ENCODE measurements at places on chromosomes 12 and 14.

DNA sequence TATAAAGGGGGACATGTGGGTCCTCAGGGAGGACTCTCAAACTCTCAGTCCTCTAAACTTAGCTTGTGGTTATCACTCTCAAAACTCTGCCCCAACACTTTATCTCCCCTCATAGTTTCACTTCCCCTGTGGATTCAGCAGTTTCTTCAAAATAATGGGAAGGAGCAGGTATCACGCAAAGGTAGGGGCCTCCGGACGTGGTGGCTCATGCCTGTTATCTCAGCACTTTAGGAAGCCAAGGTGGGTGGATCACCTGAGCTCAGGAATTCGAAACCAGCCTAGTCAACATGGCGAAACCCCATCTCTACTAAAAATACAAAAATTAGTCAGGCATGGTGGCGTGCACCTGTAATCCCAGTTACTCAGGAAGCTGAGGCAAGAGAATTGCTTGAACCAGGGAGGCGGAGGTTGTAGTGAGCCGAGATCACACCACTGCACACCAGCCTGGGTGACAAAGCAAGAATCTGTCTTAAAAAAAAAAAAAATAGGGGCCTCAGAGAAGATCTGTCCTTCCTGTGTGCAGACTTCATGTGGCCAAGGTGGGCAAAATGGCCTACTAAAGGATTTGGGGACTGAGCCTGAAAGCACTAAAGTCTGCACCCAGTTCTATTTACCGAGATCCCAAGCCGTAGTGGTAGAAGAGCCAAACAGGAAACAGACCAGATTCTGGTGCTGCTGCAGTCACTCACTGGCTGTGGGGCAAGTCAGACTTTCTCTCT lies 6.4 kb downstream of the ITGB7 start:
- no peak for DNase-seq

GRCh38 chr12:24909667-24910066 lies 39.2 kb downstream of the BCAT1 start:
- peak; percentile 89 for DNase-seq

DNA sequence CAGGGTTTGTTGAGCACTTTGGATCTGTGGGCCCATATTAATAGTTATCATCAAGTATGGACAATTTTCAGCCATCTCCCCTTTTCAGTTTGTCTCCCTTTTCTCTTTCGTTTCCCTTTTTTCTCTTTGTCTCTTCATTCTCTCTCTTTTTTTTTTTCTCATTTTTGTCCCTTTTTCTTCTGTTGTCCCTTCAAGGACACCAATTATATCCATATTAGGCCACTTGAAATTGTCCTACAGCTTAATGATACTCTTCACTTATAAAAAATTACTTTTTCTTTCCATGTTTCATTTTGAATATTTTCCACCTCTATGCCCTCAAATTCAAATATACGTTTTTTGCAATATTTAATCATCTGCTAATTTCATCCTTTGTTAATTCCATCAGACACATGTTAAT lies 53.3 kb downstream of the MAP4K5 start:
- no peak for DNase-seq

DNA sequence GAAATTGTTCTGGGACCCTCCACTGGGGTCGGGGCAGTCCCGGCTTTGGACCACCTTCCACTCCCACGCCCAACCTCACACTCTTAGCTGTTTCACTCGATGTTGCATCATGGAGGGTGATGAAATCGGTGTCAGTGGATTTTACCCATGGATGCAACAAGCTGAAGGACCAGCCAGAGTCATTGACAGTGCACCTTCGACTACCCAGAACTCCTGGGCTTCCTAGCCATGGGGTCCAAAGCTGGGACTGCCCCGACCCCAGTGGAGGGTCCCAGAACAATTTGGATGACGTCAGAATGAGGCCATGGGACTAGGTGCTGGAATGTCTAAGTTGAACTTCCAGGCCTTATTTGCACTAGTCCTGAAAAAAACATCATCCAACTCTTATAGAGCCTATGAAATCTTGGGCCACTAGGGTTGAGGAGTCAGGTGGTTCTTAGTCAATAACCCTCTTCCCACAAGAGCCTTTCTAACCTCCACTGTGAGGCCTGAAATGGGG lies 882 bp upstream of the IL23A start:
- DNase-seq: no peak

- no peak for DNase-seq
These were observed 85.4 kb downstream of the STXBP6 start for GRCh38 chr14:24964591-24964990.

- peak; percentile 100 for DNase-seq
These were observed at the start of gene CHD8 for GRCh38 chr14:21455912-21456667. Gene CHD8, minus strand, starts transcription at chr14:21456123. Its CDS starts 24,480 bp downstream, at chr14:21431643.

GRCh38 chr12:87127272-87127671 lies 871.1 kb upstream of the MGAT4C start:
- no peak for DNase-seq

- DNase-seq: no peak
These were observed 9.9 kb upstream of the GOLGA3 start for GRCh38 chr12:132838410-132839080.

GRCh38 chr14:64719601-64720000 lies 15.4 kb downstream of the PLEKHG3 start:
- DNase-seq: no peak

- DNase-seq: no peak
These were observed 16.7 kb upstream of the TMEM106C start for GRCh38 chr12:47946413-47947323.

DNA sequence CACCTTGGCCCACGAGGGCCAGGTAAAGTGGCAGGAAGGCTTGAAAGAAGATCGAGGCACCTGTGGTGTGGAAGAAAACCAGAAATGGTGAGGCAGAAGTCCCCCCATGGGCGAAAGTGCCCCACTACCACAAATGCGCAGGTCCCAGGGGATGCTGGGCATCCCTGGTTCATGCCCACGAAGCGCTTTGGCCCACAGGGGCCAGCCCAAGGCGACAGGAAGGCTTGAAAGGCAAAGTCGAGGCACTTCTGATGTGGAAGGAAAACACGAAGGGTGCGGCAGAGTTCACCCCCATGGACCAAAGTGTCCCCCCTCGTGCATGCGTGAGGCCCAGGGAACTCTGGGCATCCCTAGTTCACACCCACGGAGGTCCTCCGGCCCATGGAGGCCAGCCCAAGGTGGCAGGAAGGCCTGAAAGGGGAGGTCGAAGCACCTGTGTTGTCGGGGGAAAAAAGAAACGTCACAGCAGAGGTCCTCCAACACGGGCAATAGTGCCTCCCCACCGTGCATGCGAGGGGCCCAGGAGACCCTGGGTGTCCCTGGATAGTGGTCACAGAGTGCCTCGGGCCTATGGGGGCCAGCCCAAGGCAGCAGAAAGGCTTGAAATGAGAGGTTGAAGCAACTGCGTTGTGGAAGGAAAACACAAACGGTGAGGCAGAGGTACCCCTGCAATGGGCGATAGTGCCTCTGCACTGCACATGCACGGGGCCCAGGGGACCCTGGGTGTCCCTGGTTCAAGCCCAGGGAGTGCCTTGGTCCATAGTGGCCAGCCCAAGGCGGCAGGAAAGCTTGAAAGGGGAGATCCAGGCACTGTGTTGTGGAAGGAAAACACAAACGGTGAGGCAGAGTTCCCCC lies 373.9 kb downstream of the ALG10 start:
- no peak for DNase-seq

GRCh38 chr14:77964586-77964985 lies 164.7 kb downstream of the ADCK1 start:
- DNase-seq: no peak

GRCh38 chr14:71395151-71395604 lies 487.9 kb downstream of the PCNX1 start:
- no peak for DNase-seq

DNA sequence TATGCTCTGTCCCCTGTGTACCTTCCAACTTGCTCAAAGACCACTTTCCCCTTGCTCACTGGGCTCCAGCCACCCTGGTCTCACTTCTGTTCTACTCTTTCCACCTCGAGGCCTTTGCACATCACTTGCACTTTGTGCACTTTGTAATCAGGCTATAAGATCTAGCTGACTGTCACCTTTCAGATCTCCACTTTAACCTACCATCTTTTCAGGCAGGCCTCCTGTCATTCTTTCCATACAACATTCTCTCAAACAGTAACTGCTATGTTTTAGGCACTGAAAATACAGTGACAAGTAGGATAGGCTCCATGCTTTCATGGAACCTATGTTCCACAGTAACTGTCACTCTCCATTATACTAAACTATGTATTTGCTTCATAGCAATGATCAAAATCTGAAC lies 14.0 kb downstream of the CPM start:
- DNase-seq: no peak

DNA sequence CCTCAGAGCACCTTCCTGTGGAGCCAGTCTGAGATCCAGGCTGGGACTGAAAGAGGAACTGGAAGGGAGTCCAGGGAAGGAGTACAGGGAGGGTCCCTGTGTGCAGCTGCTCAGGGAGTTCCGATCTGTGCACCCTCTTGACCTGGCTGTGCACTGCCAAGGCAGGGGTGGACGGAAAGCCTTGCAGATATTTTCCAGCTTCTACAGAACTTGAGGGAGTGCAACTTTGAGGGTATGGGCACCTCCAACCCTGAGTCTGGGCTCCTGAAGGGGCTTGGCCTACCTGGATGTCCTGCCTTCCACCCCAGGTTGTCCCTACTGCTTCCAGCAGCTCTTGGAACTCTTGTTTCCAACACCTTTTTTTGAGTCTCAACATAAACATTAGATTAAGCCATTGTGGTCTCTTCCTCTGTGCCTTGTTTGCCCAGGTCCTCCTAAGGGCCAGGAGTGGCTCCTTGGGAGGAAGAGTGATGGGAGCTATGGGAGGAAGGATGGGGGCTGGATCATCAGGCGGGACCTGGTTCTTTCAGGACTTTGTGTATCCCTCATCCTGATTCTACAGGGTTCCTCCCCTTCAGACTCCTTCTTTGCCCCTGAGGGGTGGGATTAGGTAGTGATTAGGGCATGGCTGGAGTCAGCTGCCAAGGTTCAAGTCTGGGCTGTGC lies 3.5 kb downstream of the KRT7 start:
- DNase-seq: no peak

DNA sequence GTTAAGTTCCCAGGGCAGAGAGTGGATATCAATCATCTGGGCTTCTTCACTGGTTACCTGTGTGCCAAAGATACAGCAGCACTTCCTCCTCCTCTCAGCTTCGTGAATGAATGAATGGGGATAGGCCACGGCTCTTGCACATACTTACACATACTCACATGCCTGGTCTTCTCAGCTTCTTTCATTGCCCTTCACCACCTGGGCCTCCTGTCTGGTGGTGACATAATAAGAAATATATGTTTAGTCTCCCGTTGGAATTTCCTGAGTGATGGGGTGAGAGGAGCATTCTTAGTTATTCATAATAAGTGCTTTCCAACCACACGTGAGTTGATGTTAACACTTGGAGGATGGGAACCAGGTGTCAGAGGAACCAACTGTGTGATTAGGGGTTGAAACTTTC lies 268.1 kb upstream of the RMST start:
- no peak for DNase-seq

DNA sequence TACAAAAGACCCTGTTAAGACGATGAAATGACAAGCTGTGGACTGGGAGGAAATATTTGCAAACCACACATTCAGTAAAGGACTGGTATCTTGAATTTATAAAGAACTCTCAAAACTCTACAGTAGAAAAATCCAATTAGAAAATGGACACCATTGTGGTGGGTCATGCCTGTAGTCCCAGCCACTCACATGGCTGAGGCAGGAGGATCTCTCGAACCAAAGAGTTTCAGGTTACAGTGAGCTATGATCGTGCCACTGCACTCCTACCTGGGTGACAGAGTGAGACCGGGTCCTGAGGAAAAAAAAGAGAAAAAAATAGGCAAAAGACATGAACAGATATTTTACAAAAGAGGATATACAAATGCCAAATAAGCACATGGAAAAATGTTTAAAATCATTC lies 41.9 kb downstream of the TTC6 start:
- DNase-seq: no peak
